ENCODE measurements at places on chromosomes 5 and 9.

- DNase-seq = no peak
These were observed 40.6 kb downstream of the HACD4 start for GRCh38 chr9:20990867-20991266.

DNA sequence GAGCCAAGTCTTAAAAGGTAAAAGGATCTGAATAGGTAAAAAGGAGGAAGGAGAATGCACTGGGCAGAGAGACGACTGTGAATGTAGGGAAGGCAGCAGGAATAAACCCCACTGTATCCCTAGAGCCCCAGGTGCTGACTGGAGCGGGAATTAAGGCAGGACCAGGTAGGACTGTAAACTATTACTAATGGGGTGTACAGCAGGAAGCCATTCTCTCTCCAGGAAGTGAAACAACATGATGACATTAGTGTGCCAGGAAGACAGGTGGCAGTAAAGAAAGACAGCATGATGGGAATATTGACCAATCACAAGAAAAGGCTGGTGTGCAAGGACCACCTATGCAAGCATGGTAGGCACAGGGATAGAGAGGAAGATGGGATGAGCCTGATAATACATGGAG is 433.0 kb downstream of the DNAH5 start:
- no peak for DNase-seq

GRCh38 chr5:136052692-136053335 is 24.0 kb downstream of the TGFBI start:
- DNase-seq = no peak

GRCh38 chr9:34690983-34691935 is at the start of gene CCL19:
Gene CCL19, minus strand, starts transcription at chr9:34691276. Its CDS starts 137 bp downstream, at chr9:34691139.
- no peak for DNase-seq

DNA sequence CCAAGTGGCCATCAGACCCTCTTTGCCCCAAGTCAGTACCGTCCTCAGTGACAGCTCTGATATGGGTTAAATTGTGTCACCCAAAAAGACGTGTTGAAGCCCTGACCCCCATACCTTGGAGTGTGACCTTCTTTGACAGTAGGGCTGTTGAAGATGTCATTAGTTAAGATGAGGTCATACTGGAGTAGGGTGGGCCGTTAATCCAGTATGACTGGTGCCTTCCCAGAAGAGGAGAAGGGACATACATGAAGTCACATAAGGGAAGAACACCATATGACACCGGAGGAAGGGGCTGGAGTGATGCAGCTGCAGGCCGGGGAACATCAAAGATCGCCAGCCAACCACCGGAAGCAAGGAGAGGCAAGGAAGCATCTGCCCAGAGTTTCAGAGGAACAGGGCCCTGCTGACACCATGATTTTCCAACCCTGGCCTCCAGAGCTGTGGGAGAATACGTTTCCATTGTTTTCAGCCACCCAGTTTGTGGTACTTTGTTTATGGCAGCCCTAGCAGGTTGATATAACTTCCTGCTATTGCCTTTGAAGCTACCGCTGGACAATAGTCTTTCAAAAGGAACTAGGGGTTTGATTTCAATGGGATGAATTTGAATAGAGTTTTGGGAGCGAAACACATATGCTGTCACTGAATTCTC is 36.4 kb upstream of the CPEB4 start:
- DNase-seq = no peak

GRCh38 chr5:78016863-78017529 is 240.9 kb upstream of the TBCA start:
- no peak for DNase-seq

GRCh38 chr5:108109059-108109458 is 272.8 kb downstream of the FBXL17 start:
- no peak for DNase-seq

DNA sequence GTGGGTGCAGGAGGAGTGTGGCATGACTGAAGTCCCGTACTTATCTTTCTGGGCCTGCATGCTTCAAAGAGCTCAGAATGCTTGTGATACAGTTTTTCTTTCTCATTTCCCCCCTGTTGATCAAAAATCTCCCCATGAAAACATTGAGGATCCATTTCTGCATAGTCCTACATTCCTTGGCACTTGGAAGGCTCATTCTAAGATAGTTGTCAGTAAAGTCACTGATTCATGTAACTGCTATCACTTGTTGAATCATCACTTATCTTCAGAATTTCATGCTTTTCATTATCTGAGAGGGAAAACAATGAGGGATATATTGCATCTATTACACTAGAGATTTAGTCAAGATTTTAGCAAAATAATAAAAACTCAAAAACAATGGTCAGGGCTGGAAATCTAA is 1953.1 kb upstream of the CDH6 start:
- DNase-seq = no peak
